NB4 (cell line): ENCODE measurements at places on chromosomes 12 and 14.

DNA sequence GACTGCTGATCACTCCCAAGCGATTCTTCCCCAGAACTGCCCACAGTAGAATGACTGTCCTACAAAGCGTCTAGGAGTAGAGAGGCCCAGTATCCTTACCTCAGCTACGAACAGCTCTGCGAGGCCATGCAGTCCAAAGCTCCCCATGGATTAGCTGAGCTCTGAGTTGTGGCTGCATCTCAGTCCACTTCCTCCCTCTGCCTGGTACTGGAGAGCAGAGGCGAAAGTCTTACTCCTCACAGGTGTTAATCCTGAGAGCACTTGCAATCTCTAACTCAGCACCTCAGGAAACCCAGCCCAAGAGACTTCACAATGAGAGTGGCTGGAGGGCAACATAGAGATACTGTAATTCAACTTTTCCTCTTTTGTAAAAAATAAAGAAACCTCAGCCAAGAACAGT is 493.1 kb downstream of the BCAT1 start:
- no peak for DNase-seq

GRCh38 chr14:70926235-70926830 is 19.1 kb downstream of the PCNX1 start:
- DNase-seq: no peak

DNA sequence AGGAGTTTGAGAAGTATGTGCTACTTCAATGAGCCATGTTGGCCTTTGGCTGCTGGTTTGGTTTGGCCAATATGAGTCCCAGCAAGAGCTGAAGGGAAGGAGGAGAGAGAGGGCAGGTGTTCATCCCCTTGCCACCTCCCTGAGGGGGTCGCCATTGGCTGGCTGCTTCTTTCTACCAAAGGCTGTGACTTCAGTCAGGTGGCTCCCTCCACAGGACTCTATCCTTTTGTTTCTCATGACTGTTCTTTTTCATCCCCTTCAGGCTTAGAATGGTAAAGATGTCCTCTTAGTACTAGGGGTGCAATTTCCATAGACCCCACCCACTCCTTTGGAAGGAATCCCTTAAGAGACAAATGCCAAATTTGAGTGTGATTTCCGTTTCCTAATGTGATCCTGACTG is 31.2 kb upstream of the OTOGL start:
- peak; percentile 7 for DNase-seq

- no peak for DNase-seq
Measured at GRCh38 chr12:32025906-32026305, 66.7 kb downstream of the RESF1 start.

GRCh38 chr12:89087149-89087825 is 265.0 kb downstream of the DUSP6 start:
- no peak for DNase-seq

DNA sequence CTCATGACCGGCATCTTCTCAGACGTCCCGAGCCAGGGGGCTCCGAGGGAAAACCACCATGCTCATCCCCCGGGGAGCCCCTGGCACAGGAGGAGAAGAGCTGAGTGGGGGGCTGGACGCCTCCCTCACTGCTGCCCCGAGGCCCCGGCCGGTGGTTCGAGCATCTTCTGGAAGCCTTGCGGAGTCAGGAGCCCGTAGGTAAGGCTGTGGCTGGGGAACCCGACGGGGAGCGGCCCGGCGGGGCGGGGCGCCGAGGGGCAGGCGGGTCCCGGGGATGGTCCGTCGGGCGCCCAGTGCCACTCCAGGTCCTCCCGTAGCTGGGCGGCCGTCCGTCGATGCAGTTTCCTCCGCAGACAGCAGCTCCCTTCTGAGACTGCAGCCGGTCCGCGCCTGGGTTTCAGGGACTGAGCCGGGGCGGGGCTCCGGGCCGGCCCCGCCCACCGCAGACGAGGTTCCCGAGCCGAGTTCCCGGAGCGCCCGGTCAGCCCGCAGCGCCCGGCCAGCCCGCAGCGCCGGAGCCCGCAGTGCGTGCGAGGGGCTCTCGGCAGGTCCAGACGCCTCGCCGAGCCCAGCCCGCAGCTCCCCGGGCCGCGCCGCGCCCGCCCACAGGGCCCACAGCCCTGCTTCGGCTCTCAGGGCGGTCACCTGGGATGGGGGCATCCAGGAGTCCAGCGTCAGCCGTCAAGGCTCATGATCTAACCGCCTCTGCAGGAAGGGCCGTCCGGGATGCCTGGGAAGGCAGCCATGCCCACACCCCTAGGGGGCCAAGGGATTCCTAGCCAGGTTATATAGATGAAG is at the start of gene PGF:
Gene PGF (minus strand): TSS at position 369 of the 798 bp plus-strand sequence. CDS start 355 bp downstream, at position 14.
- DNase-seq: peak; percentile 38

DNA sequence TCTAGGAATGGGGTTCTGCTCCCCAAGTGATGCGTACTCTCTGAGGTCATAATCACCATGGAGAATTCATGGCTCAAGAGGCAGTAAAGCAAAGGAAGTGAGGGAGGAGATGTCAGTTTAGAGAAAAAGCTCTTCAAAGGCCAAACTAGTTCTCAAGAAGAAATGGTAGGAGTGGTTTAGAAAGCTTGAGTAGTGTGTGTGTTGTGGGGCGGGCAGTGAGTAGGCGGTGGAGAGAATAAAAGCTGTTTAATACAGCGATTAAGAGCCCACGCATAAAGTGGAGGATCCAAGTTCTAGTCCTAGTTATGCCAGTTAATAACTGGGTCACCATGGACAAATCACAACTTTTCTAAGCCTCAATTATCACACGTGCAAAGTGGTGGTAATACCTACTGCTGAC is 55.6 kb downstream of the PTPN21 start:
- DNase-seq: no peak

DNA sequence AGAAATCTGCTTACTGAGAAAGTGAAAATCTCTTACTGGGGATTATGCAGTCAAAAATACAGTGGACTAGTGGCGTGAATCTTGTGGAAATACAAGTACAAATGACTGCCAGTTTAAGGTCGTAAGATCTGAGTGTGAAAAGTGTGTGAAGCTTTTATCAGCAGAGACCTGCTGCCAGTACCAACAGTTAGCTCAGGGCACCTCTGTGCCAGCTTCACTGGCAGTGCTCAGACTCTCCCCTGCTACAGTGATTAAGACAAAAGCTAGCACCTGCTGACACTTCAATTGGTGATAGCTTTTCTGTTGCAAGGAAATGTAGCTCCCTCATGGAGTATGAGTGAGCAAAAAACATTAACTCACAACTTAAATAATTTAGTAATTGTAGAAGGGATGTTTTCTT is 185.1 kb downstream of the ANO6 start:
- no peak for DNase-seq

DNA sequence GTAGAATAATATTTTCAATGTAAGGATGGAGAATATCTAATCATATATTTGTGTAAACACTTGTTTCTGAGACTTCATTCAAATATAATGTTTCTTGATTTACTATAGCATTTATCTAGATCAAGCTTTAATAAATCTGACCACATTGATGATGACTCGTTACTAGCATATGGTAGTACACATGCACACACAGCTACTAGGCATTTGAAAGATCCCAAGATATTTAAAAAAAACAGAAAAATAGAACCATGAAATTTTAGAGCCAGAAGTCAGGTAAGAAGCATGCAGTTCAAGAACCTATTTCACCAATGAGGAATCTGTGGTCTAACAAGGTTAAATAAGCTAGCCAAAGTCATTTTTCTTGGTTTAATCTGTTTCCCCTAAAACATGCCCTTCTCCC is 32.0 kb downstream of the DCP1B start:
- DNase-seq: no peak

DNA sequence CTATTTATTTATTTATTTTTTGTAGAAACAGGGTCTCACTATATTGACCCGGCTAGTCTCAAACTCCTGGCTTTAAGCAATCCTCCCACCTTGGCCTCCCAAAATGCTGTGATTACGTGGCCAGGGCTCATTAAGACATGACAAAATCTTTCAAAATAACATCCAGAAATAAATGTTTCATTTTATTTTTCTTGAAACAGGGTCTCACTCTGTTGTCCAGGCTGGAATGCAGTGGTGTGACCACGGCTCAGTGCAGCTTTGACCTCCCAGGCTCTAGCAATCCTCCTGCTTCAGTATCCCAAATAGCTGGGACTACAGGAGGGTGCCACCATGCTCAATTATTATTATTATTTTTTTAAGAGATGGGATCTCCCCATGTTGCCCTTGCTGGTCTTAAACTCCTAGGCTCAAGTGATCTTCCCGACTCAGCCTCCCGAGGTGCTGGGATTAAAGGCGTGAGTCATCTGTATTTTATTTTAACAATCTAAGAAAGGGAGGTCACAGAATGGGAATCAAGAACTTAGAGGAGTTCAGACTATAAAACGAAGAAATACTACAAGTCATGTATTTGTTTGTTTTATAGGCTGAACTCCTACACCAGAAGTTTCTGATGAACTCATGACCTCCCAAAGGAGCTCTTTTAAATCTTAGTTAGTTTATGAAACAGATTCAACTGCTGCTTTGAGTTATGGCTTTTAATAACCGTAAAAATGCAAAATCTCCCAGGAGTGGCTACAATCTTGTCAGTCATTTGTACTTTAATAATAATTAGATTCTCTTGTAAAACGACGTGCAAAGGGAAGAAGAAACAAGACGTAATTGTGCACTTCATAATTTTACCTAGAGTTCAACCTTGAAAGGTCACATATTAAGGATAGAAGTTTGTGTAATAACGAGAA is 2.1 kb upstream of the TMEM263 start:
- no peak for DNase-seq

GRCh38 chr12:69900720-69901131 is 75.7 kb downstream of the MYRFL start:
- DNase-seq: peak; percentile 67
